Progenitor cell of endocrine pancreas (in vitro differentiated cells): ENCODE measurements at places on chromosomes 12 and 14. TPM values are rescaled to one million over a fixed set of nuclear protein-coding genes. Genes with fewer than 3 reads are reported as not detected.

DNA sequence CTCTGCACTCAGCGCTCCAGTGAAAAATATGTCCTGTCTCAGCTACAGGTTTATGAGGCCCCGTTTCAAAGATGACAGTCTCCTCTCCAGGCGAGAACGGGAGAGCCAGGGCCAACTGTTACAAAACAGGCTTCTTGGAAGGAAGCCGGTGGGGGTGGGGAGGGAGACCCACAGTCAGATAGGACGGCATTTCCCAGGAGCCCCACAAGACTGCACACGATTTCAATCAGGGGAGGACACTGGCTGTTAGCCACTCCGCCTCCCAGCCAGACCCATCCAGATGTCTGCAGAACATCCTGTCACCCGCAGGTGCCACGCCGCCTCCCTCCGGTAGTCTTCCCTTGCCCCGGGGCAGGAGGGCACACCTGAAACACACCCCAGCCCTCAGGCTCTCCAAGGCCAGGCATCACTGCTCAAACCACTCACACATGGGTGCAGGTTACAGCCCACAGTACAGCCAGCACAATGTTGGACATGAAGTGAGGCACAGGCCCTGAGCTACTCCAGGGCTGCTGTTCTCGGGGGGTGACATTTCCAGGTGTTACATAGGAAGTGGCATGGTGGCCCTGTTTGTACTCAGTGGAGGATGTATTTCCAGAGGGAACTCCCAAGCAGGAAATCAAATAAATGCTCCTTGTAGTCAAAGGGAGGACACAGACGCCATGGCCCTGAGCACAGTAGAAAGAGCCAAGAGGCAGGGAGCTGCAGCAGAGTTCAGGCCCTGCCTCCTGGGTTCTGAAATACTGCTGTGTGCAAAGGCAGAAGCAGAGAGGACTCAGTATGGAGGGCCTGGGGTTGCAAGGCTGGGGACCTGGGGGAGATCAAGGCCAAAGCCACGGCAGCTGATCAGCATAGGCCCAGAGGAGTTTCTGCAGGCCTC is 138.1 kb downstream of the BCL11B start:
- no peak for DNase-seq

DNA sequence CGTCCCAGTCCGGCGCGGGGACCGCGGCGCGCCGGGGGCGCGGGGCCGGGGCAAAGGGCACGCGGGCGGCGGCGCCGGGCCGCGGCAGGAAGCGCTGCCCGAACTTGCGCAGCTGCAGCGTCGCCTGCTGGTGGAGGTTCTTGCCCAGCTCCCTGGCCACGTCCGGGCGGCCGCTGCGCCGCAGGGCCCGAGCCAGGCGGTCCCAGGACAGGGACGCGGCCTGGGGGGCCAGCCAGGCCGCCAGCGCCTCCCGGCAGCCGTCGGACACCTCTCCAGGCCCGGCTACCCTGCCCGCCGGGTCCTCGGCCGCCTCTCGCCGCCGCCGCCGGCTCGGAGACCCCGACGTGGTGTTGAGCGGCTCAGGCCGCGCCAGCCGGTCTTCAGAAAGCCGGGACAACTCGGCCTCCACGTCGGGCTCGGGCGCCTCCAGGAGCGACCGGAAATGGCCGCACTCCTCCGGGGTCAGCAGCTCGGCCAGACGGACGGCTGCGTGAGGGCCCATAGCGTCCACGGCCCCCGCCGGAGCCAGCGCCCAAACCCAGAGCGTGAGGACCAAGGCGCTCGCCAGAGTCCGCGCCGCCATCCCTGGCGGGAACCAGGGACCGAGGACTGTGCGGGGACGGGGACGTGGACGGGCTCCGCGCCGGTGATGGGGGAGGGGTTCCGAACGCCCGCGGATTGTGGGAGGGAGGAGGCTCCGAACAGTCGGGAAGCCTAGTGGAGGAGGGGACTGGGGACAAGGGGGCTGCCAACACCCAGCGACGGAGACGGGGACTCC is 34.0 kb downstream of the FIGNL2 start:
- peak; percentile 71 for DNase-seq

DNA sequence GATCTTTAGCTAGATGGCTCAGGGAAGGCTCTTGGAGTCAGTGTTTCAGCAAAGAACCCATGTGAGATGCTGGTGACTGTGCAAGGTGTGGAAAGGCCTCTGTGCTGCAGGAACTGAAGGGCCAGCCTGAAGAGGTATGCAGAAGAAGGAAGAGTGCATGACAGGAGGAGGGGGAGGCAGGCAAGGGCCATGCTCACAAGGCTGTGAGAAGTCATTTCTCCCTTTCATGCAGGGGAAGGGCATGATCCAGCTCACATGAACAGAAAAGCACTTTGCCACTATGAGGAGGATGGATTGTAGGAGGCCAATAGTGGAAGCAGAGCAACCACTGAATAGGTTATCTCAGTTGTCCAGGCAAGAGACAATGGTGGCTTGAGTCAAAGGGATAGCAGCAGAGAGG is 83.7 kb downstream of the SSPN start:
- DNase-seq: no peak

- no peak for DNase-seq
Observed at GRCh38 chr12:51846271-51846691, 2.2 kb downstream of the FIGNL2 start.

AKAP5 gene
- total RNA-seq: 1.1 and 1.6 TPM in 2 replicates

CFAP54 gene
- 5.9 TPM in 2 replicates for total RNA-seq

WDHD1 gene
- 30.9 and 31.4 TPM in 2 replicates for total RNA-seq
